Smooth muscle cell of the pulmonary artery (primary cell): ENCODE measurements at places on chromosomes 1 and 21. TPM values are rescaled to one million over a fixed set of nuclear protein-coding genes. Genes with fewer than 3 reads are reported as not detected.

OR2T11 gene
- not detected in 2 replicates for total RNA-seq

HSPB7 gene
- total RNA-seq = 45.2 and 102 TPM in 2 replicates

KCNE2 gene
- total RNA-seq = not detected in 2 replicates

DENND2C gene
- 2.0 and 3.0 TPM in 2 replicates for total RNA-seq

LYPD8 gene
- total RNA-seq = 0.10 TPM in 1 of 2 replicates, not detected in the other

LIN28A gene
- total RNA-seq = not detected in 2 replicates

NPPA gene
- not detected in 2 replicates for total RNA-seq

ALG14 gene
- 2.7 and 3.5 TPM in 2 replicates for total RNA-seq

ROR1 gene
- 12.6 and 16.6 TPM in 2 replicates for total RNA-seq

OR10Z1 gene
- total RNA-seq = not detected in 2 replicates

RGS16 gene
- 2.8 and 3.1 TPM in 2 replicates for total RNA-seq

PSEN2 gene
- total RNA-seq = 14.8 and 24.8 TPM in 2 replicates

IGSF3 gene
- 0.26 and 1.6 TPM in 2 replicates for total RNA-seq

DNALI1 gene
- 3.9 TPM in 2 replicates for total RNA-seq

GJB4 gene
- not detected in 2 replicates for total RNA-seq

MMEL1 gene
- 0.39 TPM in 1 of 2 replicates, not detected in the other for total RNA-seq

NT5C1A gene
- not detected in 2 replicates for total RNA-seq

AKR7A3 gene
- total RNA-seq = 0.33 and 0.59 TPM in 2 replicates

TNFAIP8L2 gene
- total RNA-seq = not detected in 2 replicates

DONSON gene
- total RNA-seq = 8.8 and 10.1 TPM in 2 replicates

ARMH1 gene
- 0.91 and 1.3 TPM in 2 replicates for total RNA-seq

RSPH1 gene
- total RNA-seq = 0.13 TPM in 1 of 2 replicates, not detected in the other
